ENCODE measurements at places on chromosomes 5 and 9.

GRCh38 chr9:85040821-85041465 lies 371.4 kb downstream of the NTRK2 start:
- DNase-seq: no peak

DNA sequence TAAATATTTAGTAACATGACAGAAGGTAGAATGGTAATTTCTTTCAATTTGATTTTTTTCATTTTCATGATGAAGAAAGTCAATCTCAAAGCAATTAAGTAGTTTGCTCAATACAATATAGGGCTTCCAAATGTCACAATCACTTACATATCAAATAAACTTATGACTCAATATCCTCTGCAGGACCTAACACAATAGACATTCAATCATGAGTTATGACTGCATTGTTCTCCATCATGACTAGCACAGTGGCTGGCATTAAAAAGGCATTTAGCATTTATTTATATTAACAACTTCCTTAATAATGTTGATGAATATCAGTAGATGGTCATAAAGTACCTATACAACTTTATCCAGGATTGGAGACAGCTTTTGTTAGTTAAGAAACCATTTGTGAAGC lies 1499.6 kb downstream of the EFNA5 start:
- DNase-seq: no peak

DNA sequence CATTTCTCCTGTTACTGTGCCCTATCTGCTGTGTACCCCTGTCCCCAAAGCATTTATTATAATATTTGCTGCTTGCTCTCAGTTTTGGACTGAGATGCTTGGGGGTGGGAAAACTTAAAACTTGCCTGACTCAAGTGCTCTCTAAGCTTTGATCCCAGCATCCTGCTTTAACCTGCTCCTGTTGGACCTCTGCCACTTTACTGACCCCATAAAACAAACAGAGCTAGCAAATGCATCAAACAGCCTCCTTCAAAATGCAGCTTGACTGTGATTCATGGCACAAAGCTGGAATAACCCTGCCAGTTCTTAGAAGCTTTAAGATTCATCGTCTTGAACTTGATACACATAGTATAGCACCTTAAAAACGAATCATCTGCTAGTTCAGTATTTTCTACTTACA lies 212.5 kb downstream of the DEPDC1B start:
- no peak for DNase-seq

DNA sequence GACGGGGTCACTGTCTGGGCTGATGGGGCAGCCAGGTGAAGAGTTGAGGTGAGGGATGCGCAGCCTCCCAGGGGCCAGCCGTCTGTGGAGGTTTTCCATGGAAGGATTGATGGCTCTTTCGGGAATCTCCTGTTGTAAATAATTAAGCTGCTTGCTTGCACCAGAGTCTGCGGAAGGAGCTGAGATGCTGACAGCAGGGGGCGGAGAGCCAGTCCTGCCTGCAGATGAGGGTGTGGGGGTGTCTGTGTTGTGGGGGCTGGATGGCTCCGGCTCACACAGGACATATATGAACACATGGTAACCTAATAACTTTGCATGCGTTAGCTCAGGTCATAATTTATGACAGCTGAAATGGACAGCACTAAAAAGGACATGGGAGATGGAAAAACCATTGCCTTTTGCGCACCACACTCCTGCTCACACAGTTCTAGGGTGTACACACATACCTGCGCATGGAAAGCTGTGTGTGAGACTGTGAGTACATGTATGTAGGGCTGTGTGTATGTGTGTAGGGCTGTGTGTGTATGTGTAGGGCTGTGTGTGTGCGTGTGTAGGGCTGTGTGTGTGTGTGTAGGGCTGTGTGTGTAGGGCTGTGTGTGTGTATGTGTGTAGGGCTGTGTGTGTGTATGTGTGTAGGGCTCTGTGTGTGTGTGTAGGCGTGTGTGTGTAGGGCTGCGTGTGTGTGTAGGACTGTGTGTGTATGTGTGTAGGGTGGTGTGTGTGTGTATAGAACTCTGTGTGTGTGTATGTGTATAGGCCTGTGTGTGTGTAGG lies 36.8 kb upstream of the SEMA4D start:
- DNase-seq: no peak

- no peak for DNase-seq
These were observed 727 bp downstream of the TRIM7 start for GRCh38 chr5:181204113-181204825.

DNA sequence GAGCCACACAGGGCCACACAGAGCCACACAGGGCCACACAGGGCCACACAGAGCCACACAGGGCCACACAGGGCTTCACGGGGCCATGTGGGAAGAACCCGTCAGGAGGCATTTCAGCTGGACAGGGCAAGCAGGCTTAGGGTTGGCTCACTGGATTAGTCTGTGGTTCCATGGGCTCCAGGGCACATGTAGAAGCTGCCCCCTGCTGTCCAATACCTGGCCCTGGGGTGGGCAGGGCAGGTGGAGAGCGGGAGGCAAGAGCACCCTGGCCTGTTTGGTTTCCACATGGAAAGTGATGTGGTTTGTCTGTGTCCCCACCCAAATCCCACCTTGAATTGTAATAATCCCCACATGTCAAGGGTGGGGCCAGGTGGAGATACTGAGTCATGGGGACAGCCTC lies 16.4 kb upstream of the LPCAT1 start:
- DNase-seq: no peak

DNA sequence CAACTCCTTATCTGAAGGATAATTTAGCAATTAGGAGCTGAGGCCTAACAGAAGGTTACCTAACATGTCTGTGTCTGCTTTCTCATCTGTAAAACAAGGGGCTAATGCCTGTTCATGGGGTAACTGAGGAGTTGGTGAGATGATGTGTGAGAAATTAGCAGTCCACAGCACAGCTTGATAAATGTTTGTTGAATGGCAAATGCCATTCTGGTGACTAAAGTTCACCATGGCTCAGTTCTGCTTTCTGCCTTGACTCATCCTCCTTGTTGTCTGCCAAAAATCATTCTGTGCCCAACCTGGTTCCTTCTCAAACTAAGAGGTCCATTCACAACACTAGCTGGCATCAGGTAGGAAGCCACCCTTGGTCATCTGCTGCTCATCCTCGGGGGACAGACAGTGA lies 552.0 kb upstream of the KLF4 start:
- no peak for DNase-seq

DNA sequence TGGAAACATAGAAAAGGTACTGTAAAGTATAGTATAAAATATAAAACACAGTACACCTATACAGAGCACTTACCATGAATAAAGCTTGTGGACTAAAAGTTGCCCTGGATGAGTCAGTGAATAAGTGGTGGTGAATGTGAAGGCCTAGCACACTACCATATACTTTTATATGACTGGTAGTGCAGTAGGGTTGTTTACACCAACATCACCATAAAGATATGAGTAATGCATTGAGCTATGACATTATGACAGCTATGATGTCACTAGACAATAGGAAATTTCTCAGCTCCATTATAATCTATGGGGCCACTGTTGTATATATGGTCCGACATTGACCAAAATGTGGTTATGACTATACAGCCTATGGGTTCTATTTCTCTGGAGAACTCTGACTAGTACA lies 291.8 kb upstream of the ACTBL2 start:
- no peak for DNase-seq

DNA sequence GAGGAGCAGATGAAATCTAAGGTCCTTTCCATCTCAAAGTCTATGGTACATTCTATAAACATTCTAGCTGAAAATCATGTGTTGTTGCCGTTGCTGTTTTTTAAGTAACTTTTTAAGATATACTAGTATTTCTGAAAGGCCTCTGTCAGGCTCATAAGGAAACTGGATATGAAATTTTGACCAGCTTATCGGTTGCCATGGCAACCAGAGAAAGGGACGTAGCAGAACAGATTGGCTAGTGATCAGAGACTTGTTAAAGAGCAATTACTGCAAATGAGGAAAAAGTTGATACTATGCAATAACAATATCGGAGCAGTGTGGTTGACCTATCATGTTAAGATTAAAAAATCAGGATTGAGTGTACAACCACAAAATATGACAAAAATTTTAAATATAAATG lies 57.0 kb upstream of the RNF180 start:
- no peak for DNase-seq

DNA sequence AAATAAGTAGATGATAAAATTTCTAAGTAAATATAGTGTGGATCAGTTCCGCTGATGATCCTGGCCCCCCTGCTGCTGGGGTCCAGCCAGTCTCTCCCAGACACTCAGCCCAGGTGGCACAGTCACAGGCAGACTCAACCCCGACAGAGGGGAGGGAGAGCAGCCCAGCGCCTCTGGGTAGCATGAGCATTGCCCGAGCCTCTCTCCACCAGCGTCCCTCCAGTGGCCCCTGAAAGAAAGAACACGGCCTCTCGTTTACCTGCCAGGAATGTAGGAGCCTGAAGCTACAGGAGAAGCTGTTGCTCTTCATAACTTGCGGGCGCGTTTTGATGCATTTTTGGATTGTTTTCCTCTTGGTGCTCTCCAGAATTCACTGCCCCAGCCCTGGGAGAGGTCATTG lies 68.8 kb upstream of the ICE1 start:
- DNase-seq: no peak

GRCh38 chr5:54761213-54761701 lies 224.1 kb downstream of the ESM1 start:
- no peak for DNase-seq
